ENCODE measurements at places on chromosomes 1 and 21.

- DNase-seq: no peak
These were observed 66.8 kb downstream of the CAPZB start for GRCh38 chr1:19418503-19418971.

DNA sequence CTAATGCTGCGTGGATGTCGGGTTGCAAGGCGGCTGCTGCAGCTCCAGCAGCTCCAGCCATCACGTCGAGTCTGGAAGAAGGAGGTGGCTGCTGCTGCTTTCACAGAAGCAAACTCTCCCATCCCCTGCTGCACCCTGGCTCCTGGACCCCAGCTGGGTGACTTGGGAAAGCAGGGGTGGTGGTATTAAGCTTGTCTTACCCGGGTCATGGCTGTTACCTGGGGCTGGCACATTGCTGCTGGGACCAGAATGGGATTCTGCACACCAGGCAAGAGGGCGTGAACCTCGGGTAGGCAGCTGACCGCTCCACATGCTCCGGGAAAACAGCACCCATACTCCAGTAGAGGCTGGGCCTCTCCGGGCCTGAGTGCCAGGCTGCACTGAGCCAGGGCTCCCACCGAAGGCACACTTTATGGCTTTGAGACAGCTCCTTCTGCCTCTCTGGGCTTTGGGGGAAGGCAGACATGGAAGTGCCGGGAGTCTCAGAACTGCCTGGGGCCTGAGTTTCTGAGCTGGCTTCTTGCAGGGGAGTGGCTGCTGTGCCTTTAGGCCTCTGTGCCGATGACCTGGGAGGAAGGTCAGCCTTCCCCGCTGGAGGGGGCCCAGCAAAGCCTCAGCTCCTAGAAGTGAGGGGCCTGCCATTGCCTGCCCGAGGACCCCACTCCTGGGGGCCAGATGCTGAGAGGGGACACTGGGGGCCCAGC lies 1.2 kb downstream of the SMIM1 start:
- DNase-seq: no peak

- DNase-seq: no peak
These were observed 1.8 kb downstream of the PLEKHO1 start for GRCh38 chr1:150151291-150152181.

GRCh38 chr21:36330904-36331303 lies 10.9 kb downstream of the MORC3 start:
- peak; percentile 53 for DNase-seq

DNA sequence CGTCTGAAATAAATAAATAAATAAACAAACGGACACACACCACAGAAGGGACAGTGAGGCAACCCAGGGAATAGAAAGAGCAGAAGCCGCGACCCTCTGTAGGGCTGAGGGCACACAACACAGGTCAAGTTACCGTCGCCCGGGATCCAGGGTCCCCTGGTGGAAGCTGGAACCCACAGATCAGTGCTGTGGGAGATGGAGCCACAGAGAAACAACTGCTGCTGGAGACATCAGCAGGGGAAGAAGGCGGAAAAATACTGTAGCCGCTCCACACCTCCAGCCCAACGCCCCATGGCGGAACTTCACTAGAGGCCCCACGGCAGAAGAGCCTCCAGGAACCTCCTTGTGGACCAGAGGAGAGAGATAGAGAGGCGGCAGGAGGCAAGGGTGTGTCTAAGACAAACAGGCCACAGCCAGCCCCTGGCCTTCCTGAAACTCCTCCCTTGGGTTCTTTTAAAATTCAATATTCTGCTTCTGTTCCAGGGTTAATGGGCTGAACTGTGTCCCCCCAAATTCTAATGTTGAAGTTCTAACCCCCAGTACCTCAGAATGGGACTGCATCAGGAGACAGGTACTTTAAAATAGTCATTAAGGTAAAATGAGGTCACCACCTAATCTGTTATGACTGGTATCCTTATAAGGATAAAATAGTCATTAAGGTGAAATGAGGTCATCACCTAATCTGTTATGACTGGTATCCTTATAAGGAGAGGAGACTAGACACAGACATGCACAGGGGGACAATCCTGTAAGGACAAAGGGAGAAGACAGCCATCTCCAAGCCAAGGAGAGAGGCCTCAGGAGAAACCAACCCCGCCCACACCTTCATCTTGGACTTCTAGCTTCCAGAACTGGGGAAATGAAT lies 7.7 kb upstream of the HLCS start:
- no peak for DNase-seq

- DNase-seq: no peak
These were observed 1.6 kb downstream of the PIK3CD start for GRCh38 chr1:9653210-9653490.

DNA sequence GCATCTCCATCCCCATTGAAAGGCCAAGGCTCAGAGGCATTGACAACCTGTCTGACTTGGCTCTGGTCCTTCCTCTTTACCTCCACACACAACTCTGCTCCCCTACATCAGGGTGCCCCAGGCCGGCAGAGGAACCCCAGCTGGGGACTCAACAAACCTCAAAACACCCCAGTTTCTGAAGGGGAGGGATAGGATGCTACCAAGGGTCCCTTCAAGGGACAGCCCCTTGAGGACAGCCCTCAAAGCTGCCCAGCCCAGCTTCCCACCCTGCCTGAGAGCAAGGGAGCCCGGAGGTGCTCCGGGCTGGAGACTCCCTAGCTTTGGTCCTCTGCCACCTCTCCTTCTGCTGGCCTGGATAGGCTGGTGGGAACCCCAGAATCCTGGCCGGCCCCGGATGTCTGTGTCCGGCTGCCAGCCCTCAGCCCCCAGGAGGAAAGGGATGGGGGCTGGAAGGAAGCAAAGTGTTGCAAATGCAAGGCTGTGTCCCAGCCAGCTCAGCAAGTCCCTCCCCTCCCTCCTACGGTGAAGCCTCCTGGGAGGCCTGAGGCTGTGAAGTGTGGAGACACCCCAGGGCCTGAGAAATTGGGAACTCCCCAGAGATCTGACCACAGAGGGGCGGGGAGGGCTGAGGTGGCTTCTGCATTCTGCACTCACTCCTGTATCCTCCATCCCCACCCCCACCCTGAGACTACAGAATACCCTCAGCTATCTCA lies 1.1 kb upstream of the MARCKSL1 start:
- peak; percentile 90 for DNase-seq

DNA sequence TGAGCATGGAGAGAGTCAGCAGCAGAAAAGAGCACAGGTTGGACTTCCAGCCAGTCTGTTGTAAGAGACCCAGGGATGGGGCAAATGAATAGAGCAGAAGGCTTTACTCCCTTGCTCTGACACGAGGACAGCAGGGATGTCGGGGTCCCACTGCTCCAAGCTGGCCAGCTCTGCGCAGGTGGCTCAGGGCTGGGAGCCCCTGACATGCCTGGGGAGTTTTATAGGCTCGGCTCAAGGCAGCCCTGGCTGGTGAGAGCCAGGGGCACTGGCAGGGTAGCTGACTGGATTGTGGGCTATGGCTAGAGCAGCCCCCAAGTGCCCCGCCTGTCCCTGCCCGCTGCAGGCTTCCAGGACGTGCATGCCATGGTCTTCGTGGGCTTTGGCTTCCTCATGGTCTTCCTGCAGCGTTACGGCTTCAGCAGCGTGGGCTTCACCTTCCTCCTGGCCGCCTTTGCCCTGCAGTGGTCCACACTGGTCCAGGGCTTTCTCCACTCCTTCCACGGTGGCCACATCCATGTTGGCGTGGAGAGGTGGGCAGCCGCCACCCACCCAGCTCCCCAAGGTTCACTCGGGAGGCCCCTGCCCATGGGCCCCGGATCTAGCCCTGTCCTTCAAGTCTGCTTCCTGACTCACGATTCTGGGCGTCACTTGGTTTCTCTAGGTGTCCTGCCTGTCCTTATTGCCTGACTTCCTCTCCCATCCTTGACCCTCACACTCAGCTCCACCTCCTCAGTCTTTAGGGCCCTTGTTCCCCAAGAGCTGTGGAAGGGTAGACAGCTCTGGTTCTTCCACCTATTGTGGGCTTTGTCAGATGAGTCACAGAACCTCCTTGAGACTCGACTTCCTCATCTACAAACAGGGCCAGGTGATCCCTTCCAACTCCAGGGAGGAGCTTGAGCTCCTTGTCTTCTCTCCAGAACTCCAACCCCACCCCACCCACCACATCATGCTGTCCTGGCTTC lies 8.2 kb downstream of the RHBG start:
- peak; percentile 18 for DNase-seq

- no peak for DNase-seq
These were observed 52.7 kb upstream of the WASF2 start for GRCh38 chr1:27542463-27543273.

DNA sequence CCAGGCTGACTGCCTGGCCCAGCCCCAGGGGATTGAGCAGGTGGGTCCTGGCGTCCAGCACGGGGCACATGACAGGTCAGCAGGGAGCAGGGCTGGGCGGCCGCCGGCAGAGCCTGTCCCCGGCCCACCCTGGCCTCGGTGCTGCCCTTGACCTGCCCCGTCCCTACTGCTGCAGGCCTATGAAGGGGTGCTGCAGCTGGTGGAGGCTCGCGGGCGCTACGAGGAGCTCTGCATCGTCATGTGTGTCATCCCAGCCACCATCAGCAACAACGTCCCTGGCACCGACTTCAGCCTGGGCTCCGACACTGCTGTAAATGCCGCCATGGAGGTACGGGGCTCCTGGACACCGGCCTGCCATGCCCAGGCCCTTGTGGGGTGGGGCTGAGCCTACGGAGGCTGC lies 15.6 kb downstream of the CFAP410 start:
- no peak for DNase-seq

DNA sequence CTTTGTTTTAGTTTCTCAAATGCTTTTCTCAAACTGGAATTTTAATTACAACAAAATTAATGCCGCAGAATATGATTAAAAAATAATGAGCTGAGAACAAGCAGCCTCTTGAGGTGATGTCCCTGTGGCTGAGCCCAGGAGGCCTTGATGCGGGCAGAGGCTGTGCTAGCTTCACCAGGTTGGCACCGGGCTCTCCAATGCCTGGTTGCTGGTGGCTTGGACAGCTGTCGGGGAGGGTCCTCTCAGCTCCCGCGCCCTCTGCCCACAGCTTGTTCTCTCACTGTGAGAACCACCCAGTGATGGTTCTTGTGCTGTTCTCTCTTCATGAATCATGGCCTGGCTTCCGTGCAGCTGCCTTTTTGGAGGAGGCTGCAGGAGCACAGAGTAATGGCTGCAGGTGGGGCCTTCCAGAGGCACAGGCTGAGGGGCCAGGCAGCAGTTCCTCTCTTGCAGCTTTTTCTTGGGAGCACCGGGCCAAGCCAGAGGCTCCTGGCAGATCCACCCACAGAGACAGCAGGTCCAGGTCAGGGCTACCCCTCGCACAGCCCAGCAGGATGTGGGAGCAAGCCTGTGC lies 156.3 kb downstream of the PCBP3 start:
- no peak for DNase-seq
